ENCODE measurements at places on chromosomes 16 and 17.

DNA sequence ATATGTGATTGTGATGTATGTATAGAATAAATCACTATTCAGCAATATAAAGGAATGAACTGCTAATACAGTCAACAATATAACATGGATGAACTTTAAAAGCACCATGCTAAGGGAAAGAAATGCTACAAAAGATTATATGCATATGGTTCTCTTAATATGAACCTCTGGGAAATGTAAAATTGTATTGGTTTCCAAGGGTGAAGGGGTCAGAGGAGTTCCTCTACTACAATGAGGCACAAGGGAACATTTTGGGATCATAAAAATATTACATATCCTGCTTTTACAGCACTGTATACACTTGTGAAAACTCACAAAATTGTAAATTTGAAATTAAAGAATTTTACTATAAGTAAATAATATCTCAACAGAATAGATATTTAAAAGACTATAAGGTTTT lies 111.4 kb downstream of the CA10 start:
- DNase-seq: no peak

DNA sequence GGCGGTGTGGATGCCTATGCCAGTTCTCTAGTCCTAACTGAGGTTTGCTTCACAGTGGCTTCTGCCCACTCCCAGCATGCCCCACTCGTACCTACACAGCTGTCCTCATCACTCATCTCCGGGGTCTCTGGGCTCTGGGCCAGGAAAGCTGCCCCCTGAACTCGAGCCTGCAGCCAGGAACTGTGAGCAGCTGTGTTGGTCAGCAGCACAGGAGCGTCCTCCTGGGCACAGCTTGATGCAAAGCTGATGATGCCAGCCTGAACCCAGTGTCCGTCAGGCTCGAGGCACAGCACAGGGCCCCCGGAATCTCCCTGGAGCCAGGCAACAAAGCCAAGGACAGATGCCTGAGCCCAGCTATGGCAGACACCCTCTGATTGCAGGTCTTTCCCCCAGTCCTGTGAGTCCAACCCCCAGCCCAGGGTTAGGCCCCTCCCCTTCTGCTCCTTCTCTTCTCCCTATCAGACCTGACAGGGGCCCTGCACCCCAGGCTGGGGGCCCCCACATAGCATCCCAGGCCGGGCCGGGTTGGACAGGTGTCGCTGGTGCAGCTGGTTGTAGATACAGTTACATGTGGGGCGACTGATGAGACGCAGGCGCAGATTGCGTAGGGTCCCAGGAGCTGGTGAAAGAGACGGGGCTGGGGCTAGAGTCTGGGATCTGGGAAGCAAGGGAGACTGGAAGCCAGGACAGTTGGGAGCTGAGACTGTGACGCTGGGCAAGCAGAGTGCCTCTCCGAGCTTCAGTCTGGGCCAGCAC lies 2.7 kb downstream of the PRSS53 start:
- DNase-seq: no peak

DNA sequence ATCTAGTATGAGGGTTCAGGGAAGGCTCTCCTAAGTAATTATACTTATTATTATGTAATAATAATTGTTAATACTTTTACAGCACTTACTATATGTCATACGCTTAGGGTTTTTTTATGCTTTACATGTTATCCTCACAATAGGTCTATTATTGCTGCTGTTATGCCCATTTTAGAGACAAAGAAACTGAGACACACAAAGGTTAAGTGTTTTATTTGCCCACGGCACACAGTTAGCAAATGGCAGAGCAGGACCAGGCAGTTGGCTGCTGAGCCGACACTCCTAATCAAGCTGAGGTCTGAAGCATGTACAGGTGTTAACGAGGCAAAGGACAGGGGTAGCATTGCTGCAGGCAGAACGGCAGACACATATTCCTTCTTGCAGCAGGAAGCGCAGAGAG lies 443.5 kb downstream of the GRIN2A start:
- no peak for DNase-seq

DNA sequence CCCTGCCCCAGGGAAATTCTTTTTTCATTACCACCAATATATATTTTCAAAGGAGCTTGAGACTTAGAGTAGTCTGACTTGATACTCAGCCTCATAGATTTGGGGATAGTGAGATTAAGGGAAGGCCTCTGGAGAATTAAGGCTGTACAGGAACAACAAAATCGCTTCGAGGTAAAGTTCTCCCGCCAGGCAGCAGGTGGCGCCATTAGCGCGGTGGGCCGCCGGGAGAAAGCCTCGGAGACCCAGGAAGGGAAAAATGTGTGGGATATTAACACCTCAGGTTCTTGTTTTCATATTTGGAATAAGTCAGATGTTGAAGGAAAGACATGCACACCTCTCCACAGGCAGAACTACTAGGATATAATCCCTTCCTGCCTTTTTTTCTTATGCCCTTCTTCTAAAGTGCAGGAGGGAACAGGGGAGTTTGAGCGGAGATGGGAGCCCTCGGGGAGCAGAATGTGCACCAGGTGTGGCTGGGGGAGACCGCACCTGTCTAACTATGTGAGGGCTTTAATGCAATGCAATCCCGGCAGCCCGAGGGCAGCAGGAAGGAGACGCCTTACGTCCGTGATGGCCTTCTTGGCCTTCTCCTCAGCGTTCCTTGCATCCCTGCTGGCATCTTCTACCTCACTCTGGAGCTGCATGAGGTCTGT lies 25.9 kb downstream of the MYH3 start:
- no peak for DNase-seq

DNA sequence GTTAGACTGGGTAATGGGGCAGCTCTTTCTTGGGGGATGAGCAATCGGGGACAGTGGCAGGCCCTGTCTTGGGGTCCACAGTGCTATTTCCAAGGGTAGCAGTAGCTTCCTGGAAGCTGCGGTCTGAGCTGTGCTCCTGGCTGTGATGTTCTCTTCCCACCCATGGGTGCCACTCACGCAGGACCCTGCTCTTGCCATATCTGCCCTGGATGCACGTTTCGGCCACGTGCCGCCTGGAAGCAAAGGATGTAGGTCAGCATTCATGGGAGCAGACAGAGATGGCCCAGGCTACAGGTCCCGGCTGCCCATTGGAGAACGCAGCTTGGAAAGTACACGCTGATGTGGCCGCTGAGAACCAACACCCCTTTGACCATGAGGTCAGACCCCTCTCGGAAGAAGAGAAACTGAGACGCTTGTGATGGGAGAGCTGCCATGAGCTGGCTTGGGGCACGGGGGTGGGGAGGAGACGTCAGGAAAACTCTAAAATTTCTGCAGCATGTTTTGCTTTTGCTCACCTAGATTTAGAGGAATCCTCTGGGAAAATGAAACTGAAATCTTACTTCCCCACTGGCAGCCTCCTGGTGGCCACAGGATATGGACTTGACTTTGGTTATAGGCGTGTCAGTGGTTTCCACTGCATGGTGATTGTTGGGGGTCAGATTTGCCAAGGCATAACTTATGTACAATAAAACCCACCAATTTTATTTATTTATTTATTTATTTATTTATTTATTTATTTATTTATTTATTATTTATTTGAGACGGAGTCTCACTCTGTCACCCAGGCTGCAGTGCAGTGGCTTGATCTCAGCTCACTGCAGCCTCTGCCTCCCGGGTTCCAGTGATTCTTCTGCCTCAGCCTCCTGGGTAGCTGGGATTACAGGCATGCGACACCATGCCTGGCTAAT lies 36.2 kb upstream of the IRF8 start:
- no peak for DNase-seq

DNA sequence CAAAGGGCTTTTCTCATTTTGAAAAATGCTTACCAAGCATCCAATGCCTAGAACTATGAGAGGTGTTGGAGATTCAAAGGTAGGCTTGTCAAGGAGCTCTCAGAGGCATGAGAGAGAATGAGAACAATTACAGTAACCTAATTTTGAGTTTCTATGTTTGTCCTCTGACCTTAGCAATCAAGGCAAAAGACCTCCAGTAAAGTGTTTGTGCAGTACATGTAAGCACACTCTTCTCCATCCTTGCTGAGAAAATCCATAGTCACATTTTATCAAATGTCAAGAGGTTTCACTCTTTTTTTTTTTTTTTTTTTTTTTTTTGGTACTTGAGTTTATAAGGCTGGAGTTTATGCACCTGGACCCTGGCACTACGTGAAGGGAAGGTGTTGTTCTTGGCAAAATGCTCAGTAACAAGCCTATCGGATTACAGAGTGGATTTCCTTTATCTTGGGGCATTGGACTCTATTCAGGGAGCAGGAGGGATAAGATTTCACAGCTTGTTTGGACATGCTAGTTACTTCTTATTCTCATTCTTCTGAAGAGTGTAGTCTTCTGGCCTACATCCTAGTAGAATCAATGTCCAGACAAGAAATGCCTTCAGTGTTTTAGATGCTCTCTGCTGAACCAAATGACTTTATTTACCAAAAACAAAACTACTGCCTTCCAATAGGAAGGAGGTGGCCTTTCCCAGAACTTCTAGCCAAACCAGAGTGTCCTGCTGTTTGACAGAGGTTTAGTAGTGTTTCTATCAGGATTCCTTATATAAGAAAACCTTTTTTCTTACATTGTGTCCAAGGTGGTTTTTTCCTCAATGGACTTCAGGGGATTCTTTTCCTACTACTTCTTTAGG lies 21.9 kb downstream of the KCNJ2 start:
- DNase-seq: no peak

- no peak for DNase-seq
Measured at GRCh38 chr17:19558946-19559345, 25.3 kb downstream of the SLC47A1 start.

DNA sequence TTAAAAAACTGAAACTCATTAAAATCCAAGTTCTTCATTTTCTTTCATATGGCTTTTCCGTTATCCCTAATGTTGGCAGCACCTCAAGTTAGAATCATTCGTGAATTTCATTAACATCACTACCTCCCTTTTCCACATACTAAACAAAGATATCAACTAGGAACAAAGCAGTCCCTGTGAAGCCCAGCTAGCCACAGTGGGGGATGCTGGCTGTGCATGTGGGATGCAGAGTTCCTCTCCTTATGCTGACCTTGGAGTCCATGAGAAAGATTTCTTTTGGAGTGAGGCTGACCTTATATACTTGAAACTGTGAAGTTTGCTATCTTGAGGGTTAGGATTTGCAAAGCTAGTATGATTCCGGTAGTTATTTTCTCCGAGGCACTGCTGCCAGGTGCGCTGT lies 117.6 kb downstream of the TANGO6 start:
- DNase-seq: no peak

GRCh38 chr17:73189417-73190099 lies 3.3 kb upstream of the COG1 start:
- no peak for DNase-seq

- DNase-seq: no peak
Measured at GRCh38 chr17:76845541-76846017, 22.6 kb upstream of the MGAT5B start.
